Right atrium auricular region (tissue), 2 donors: ENCODE measurements at places on chromosomes 4 and X.

DNA sequence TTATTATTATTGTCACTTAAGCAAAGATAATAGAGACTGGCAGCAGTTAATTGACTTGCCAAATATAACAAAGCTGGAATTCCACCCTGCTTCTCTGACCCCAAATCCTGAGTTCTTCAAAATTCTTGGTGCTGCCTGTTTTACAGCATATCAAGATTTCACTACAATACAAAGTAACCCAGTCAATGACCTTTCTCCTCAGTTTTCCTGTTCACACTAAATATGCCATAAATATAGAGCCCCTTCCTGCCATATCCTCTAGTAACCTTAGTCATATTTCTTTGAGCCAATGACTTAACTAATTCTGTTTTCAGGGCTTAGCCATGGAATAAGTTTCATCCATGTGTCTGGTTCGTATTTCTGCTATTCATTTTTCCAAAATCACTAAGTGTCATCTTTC, 315.3 kb upstream of the HS3ST1 start:
- no peak for DNase-seq

DNA sequence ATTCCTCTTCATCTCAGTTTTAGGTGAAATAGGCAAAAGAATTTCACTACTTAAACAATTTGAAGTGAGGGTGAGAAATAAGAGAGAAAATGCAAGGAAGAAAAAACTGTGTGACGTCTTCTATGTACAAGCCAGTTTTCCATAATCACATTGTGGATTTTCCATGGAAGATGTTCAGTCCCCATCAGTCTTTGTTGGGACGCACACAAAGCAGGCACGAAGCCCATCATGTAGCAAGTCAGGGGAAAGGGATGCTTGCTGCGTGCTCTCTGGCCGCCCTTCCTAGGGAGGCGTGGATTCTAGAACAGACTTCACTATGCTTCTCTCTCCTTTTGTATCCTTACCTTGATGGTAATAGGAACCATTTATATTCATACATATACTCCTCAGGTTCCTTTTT, 54.7 kb downstream of the RBPJ start:
- no peak for DNase-seq

DNA sequence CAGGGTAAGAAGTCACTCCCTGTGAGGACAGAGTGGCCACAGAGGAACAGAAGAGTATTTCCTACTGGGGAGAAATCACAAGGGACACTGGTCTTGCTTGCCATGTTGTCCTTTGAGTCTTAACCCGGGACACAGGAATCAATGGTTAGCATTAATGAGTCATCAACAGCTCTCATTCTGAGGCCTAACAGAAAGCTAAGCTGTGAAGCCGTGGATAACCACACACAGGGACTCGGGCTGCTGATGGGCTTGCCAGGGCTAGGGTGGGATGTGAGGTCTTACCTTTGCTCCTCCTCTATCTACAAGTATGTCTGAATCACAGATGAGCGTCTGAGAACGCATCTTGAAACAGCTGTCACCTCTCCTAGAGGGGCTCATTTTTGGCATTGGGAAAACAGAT, 22.2 kb downstream of the HELT start:
- no peak for DNase-seq

- no peak for DNase-seq
Observed at GRCh38 chrX:136847874-136848273, 32.7 kb downstream of the RBMX start.

- no peak for DNase-seq
Observed at GRCh38 chr4:74971862-74972261, 38.9 kb downstream of the PARM1 start.

GRCh38 chrX:63281465-63281864, 69.7 kb downstream of the SPIN4 start:
- DNase-seq = no peak

DNA sequence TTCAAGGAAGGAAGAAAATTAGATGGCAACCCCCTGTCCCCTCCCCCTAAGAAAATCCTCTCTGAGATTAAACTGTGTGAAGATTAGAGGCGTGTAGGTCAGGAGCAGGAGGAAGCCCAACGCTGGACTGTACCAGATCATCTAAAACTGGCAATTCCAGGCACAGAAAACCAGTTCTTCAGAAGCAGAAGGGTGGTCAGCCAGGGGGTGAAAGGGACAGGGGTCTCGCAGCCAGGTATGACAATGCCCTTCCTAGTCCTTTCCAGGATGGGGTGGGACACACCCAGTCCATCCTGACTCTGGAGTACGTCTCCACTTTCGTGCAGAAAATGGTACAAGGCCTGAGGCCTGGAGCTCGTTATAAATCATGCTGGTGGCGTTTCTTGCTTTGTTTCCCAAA, 3.3 kb upstream of the RHOH start:
- DNase-seq = no peak

DNA sequence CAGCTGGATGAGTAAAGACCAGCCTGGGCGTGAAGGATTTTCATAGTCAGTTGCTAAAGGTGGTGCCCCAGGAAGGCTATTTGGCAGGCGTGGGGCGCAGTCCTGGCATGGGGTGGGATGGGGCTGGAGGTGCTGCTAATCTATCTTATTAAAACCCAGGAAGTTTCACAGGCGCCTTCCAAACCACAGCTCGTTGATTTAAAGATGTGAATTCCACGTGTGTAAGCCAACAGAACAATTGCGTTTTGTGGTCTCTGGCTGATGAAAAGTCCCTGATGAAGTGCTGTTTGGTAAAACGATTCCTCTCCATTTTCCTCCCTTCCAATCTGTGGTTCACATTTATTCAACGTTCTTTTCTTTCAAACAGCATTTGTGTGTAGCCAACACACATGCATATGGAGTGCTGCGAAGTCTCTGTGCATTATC, 105.0 kb downstream of the TBL1X start:
- DNase-seq = no peak

GRCh38 chrX:39985551-39985950, 112.2 kb downstream of the BCOR start:
- DNase-seq = no peak

DNA sequence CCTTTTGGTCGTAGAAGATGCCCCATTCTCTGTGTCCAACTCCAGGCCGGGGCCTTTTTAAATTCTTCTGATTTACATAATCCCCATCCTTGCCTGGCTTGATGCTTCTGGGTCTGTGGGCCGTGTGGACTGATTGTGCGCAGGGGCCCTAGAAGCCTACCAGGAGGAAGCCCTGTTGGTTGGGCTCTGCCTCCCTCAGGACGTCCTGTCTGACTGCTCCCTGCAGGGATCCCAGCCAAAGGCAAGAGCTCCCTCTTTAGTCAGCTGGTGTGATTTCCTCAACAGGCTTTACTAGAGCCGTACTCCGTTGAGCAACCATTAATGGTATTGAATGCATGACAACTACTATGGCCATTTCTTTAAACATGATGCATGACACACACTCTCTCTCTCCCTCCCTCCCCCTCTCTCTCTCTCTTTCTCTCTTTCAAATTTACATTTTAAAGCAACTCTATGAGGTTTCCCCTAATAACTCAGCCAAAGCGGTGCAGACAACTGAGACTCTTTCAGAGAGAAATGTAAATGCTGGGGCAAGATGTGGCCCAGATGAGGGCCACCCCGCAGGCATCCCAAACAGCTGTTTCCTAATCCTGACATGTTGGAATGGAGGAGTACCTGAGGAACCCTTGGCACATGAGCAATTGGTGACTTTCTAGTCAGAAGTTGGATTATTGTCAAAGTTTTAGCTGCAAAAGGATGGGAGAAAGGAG, 117.3 kb downstream of the DRD5 start:
- peak; percentile 61 for DNase-seq

- no peak for DNase-seq
Observed at GRCh38 chrX:19867411-19867732, 20.0 kb downstream of the SH3KBP1 start.

DNA sequence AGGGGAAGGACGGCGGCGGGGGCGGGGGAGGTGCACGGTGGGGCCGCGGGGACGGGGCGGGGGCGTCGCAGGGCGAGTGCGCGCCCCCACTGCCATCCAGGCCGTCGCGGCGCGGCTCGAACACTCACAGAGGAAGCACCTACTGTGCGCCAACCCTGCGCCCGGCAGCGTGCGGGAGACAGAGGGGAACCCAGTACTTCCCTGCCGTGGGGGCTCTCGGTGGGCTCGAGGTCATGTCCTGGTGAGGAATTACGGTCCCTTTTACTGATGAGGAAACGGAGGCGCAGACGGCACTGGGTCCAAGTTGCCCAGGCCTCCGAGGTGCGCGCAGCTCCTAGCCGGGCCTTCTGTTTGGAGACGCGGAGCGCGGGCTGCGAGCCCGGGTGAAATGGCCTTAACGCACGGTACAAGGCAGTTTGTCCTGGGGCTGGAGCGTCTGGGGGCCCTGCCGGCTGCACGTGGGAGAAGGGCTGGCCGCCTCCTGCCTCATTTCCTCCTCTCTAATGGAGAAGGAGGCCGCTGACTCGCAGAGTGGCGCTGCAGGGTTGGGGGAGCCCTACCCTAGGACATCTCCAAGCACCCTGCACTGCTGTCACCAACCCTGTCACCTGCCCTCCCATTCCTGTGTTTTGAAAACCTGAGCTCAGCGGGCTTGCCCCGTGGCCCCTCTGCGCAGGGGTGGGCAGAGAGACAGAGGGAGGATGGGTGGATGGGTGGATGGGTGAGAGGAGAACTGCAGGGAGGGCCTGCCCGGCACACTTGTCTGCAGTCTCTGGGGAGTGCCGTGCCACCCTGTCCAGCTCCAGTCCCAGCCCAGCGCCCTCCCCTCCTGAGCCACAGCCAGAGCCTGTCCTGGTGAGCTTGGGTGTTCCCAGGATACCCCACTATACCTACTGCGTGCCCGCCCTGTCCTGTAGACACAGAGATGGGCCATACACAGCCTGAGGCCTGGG, 106.0 kb downstream of the ADRA2C start:
- no peak for DNase-seq

DNA sequence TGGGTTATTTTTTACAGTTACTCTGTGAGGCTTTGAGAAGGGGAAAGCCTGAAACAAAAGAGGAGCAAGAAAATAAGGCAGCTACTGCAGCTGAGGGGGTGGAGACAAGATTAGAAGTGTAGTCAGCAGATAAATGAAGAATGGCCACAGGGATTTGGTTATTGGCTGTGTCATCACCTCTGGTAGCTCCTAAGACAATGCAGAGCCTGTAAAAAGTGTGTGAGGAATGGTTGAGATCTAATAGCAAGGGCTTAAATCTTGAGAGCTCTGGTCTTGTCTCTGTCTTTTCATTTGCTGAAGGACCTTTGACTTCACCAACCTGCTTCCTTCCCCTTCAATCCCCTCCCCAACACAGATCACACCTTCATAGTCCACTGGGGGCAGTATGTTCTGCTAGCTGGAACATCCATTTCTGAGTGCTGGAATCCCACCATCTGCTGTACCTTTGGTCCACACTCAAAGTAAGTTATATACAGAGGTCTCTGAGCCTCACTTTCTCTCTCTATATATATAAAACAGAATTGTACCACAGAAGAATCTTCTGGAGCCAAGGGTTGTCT, 213.7 kb upstream of the ZIC3 start:
- DNase-seq = no peak

DNA sequence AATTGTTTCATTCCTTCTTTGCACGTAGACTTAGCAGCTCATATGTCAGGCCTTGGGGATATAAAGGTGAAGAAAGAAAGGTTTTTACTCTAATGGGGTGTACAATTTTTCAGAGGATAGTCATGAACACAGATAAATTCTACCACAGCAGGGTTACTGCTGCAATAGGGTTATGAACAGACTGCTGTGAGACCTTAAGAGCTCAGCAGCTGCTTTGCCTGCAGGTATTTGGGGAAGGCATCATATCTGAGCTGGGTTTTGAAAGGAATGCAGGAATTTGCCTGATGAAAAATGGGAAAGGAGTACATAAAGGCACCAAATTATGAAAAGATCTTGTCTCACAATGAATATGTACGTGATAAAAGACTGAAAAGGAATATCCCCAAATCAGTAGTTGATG, 128.9 kb downstream of the CEP135 start:
- no peak for DNase-seq

GRCh38 chr4:23899565-23899964, 9.7 kb upstream of the PPARGC1A start:
- DNase-seq = no peak

DNA sequence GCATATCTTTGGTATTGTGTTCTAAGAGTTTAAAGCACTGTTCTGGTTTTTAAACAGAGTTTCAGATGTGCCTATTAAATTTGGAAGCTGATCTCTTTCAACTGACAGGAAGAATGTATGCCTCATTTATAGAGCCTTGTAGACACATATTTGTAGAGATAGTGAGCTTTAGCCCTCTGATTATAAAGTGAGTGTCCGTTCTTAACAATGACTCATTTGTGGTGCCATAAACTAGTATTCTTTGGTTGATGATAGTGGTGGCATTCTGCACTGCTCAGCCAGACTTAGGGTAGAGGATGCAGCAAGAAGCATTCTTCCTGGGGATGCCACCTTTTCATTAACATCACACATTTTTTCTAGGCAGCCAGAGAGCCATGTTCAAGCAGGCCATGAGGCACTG, 121.7 kb downstream of the TLL1 start:
- DNase-seq = no peak

- no peak for DNase-seq
Observed at GRCh38 chr4:86521373-86521969, 72.6 kb upstream of the PTPN13 start.

- no peak for DNase-seq
Observed at GRCh38 chrX:39716401-39716800, 381.4 kb downstream of the BCOR start.

DNA sequence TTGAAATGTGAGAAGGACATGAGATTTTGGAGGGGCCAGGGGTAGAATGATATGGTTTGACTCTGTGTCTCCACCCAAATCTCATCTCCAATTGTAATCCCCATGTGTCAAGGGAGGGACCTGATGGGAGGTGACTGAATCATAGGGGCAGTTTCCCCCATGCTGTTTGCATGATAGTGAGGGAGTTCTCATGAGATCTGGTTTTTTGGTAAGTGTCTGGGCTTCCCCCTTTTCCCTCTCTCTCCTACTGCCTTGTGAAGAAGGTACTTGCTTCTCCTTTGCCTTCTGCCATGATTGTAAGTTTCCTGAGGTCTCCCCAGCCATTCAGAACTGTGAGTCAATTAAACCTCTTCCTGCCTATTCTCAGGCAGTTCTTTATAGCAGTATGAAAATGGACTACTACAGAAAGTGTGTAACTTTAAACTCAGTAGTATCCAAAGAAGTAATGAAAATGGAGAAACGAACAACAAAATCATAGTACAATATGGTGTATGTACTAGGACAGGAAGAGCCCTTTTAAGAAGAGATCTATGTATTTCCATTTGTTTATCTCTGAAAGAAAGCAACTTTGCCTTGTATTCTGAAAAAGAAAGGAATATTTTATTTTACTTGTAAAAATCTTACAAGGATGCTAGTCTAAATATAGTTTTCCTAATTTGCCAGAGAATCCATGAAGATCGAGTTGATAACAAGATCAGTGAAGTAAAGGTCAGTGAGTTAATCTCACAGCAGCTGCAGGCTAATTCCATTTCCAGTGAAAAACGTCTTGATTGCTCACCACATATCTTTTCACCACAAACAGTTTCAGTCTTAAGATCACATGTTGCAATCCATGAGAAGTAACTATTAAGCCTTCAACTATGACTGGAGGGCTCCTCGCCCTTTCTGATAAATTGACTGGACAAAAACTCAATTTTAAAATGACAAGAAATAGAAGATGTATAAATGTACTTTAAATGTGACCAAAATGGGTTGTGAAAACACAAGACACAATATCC, 20.5 kb downstream of the PKD2 start:
- no peak for DNase-seq
